Cardiac muscle cell (in vitro differentiated cells and primary cell): ENCODE measurements at places on chromosomes 6 and 20. TPM values are rescaled to one million over a fixed set of nuclear protein-coding genes. Genes with fewer than 3 reads are reported as not detected.

GLO1 gene
- polyA plus RNA-seq: 219 and 243 TPM in 2 replicates

LRRN4 gene
- 135 and 173 TPM in 2 replicates for polyA plus RNA-seq

RAMACL gene
- polyA plus RNA-seq: 0.10 and 0.44 TPM in 2 replicates

ANKEF1 gene
- polyA plus RNA-seq: 4.3 and 8.9 TPM in 2 replicates

PRRT1 gene
- 4.9 and 6.2 TPM in 2 replicates for polyA plus RNA-seq

BPI gene
- polyA plus RNA-seq: not detected in 2 replicates

DNA sequence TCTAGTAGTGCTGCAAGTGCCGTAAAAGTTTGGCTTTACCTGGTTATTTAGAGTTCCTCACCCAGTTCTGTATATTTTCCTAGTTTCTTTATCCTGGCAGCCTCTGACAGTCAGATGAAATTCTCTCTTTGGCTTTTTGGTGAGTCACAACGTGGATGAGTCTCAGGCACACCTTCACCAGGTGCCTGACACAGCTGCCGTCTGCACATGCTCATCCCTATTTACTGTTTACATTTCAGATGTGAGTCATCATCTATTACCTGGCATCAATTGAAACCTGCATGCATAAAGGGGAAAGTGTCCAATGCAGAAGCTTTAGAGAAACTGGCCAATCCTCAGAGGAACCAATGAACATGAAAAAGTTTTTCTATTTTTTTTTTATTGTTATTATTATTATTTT lies 33.3 kb upstream of the ADGRF4 start:
- DNase-seq: no peak

- DNase-seq: no peak
These were observed 127.6 kb upstream of the TFAP2D start for GRCh38 chr6:50585441-50586330.

- DNase-seq: peak; percentile 0
These were observed 306.3 kb upstream of the IRAK1BP1 start for GRCh38 chr6:78561015-78561414.

DNA sequence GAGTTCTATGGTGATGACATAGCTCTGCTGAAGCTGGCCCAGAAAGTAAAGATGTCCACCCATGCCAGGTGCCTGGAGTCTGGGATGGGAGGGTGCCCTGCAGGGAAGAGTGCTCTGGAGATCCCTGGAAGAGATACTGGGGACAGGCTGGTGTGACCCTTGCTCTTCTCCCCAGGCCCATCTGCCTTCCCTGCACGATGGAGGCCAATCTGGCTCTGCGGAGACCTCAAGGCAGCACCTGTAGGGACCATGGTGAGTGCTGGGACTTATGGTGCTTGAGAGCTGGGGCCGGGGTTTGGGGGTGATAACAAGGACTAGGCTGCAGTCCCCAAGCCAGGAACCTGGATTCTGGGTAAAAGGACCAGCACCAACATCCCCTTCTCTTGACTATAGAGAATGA lies 2.2 kb upstream of the CFB start:
- no peak for DNase-seq

DNA sequence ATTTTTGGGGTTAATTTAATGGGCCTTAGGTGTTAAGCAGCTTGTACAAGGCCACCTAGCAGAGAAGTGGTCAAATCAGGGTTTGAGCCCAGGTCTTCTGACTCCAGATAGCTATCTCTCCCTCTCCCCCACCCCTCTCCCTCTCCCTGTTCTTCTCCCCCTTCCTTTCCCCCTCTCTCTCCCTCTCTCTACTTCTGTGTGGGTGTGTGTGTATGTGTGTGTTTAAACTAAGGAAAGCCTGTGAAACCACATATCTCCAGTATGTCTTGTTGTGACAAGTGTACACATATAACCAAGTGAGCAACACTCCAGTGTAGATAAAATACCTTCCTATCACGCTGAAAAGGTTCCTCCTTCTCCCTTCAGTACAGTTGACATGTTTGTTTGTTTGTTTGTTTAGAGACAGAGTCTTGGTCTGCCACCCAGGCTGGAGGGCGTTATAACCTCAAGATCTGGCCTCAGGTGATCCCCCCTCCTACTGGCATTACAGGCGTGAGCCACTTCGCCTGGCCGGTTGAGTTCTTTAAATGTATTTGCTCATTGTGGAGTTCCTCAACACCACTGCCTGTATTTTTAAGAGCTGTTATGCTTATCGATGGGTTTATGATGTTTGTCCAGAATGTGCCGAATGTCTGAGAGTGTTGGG lies 140.4 kb downstream of the JARID2 start:
- DNase-seq: no peak

DNA sequence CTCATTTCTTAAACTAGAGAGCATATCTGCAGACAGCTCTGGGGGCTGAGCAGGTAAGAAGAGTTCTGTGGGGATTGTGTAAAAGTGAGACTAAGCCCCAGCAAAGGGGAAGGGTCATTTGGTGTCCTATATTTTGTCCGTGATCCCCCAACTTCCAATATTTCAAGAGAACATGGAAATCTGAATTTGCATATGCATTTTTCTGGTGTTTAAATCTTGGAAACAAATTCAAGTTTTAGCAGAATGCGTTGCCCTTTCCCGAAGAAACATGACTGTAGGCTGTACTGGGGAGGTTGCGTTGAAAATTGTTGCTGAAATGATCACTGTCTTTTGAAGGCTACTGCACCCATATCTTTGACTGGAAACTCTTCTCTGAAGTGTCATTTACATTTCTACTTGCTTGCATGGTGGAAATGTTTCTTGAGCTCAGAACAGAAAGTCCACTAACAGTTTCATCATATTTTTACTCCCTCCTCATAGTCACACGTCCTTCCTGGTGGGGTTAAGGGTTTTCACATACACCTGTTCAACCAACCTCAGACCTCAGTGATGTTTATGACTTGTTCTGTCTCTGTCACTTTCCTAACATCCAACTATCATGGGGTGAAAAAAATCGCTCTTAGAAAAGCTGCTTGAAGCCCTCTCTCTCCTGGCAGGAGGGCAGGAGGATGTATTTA lies 140.3 kb downstream of the BCAS1 start:
- DNase-seq: no peak

DNA sequence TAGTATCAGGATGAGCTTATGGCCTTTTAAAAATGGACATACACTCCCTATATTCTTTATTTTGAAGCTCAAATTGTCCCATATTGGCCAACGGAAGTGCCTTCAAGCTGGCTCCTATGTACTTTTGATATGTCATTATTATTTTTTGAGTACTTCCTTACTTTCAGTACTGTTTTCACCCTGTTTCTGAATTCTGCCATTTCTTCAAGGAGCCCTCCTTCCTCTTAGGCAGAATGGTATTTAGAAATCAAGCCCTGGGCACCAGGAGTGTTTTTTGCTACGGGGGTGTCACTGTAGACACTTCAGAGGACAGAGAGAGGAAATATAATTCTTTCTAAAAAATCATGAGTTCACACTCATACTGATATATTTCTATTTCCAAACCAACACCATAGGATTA lies 5.5 kb upstream of the MYLK4 start:
- DNase-seq: no peak

GRCh38 chr6:27507041-27507956 lies 34.4 kb upstream of the ZNF184 start:
- no peak for DNase-seq

DNA sequence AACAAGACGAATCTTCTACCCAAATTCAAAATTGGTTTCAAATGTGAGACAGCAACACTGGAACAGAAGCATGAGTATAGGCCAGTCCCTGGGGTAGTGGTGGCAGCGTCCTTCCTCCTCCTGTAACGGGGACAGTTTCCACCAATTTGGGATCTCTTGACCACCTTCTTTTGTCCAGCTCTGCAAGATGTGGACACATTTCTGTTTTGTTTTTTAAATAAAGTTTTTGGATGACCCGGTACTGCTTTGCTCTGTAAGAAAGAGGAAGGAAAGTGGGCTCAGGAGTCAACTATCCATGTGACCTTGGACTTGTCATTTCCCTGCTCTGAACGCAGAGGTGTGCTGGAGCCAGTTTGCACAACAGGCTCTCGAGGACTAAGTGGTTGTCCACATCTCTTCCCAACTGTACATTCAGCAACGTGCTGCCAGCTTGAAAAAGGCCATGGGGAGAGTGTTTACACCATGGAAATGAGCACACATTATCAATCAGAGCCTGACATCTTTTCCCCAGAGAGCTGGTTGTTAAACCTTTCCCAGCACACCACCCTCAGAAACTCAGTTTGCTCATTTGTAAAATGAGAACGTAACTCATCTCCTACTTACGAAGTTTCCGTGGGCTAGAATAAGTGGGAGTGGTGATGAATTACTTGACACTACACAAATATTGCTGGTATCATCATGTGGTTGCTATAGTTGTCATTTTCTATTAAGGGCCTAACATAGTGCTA lies 66.5 kb downstream of the ADTRP start:
- no peak for DNase-seq

DNA sequence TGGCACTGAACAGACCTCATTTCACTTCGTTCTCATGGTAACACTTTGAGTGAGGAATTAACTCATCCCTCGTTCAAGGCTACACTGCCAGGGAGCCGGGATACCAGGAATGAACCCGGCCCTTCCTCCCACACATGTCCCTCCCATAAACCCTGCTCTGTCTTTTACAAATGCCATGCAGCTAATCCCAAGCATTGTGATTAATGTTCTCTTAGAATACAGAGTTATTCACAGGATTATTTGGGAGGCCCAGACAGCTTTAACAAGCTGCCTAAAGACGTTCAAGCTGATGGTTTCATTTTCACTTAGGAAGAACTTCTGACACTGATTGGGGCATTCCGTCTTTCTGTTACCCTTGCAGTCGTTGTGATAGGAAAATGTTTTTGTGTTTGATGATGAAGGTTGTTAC lies 42.5 kb upstream of the CD83 start:
- peak; percentile 66 for DNase-seq

- no peak for DNase-seq
These were observed 41.4 kb upstream of the CDH22 start for GRCh38 chr20:46349742-46350056.

GRCh38 chr6:83051377-83052172 lies 14.1 kb downstream of the UBE3D start:
- DNase-seq: no peak

DNA sequence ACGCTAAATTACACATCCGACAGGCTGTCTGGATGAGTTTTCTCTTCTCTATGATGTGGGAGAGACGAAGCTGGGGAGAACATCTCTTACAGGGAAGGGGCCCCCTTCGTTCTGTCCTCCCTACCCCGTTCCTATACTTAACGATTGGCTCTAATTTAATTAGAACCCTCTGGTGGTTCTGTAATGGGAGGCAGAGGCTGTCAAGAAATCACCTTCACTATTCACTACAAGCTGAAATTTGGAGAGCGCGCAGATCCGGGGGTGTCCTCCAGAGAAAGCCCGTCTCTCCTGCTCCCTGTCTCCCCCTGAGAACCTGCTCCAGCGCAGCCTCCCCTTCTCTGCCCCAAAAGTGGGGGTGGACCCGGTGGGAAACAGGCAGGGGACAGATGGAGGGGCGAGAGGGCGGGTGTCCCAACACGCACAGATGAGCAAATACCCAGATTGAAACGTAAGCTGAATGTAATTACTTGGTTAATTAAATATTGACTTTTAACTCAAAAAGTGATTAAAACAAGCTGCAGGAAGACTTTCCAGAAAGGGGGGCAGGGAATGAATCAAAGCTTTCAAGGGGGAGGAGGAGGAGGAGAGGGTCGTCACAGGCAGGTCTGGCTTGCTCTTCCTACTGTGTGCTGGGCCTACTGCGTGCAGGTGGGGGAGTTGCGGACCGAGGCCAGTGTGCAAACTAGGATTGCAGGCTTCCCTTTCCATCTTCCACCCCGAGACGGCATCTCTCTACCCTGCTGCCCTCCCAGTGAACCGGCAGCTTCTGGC lies 1.3 kb downstream of the SULF2 start:
- DNase-seq: no peak

DNA sequence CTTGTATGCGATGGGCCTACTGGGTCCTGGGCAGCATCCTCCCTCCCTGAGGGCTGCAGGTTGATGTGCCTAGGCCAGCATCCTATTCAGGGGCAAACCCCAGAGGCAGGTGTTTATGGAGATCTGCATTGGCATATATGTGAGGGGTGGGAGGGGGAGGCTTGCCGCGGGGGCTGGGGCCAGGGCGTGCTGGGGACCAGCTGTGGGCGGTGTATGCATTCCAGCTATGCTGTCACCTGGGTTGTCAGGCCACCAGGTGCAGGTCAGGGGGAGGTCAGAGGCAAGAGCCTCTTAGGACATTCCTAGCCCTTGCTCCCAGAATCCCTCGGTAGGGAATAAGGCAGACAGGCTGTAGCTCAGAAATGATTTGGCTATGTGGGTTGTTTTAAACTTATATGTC lies 11.9 kb downstream of the FOXA2 start:
- no peak for DNase-seq

DNA sequence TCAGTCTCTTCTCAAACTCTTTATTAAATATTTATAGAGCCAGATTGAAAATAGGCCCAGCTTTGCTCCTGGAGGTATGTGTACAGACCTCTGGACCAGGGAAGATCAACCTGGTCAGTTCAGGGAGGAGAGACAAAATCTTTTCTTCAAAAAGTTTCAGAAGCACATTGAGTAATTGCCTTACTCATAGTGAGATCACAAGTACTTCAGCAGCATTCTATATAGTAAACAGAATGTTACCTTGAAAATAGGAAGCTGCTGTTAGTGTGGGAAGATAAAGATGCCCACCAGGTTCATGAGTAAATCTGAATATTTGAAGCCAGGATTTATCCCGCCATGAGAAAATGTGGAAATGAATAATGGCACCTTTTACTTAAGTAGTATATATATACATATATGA lies 665.9 kb upstream of the CITED2 start:
- no peak for DNase-seq

DNA sequence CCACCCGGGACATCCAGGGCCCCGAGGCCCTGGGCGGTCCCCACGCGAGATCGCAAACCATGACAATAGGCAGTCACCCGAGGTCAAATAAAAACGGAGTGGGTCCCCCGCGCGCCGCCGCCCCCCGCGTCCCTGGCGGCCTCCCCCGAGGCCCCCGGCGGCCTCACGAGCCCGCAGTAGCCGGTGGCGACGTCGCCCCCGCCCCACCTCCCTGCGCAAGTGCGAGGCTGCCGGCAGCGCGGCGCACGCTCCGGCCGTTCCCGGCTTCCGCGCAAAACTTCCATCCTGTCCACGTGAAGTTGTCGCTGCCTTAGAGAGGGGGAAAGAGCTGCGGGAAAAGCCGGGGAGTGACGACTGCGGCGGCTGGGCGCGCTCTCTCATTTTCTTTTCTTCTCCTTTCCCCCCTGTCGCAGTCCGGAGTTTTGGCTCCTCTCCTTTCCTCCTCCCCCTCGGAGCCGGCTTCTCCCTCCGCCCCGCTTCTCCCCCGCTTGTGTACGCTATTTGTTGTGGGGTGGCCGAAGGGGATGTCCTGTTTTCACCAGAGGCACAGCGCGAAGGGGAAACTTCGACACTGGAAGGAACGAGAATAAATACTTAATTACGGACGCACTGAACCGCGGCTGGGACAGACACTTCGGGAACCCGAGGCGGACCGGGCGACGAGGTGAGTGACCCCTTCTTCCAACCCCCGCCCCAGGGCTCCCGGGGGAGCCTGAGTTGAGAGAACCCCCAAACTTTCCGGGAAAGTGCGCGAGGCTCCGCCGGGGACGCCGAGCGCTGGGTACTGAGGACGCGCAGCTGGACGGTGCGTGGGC lies at the start of gene EYA4:
EYA4 (plus strand) TSS at position 272 of the 815 bp plus-strand sequence. CDS start 33,424 bp downstream, outside the sequence.
- peak; percentile 52 for DNase-seq
